IMR-90 (cell line): ENCODE measurements at places on chromosomes 11 and 22. TPM values are rescaled to one million over a fixed set of nuclear protein-coding genes. Genes with fewer than 3 reads are reported as not detected.

Gene PNPLA5
- total RNA-seq = 0.18 TPM in 1 of 2 replicates, not detected in the other

Gene ABTB2
- total RNA-seq = 0.18 and 0.28 TPM in 2 replicates

Gene CCDC87
- under 0.01 and 0.18 TPM in 2 replicates for total RNA-seq

Gene MAJIN
- not detected in 2 replicates for total RNA-seq

Gene EFEMP2
- total RNA-seq = 62.7 and 69.2 TPM in 2 replicates

Gene MIOX
- not detected in 2 replicates for total RNA-seq

Gene CSNK2A3
- 3.2 and 3.9 TPM in 2 replicates for total RNA-seq
